ENCODE measurements at places on chromosomes 16 and 17.

GRCh38 chr17:55433029-55433628 is 11.5 kb upstream of the MMD start:
- DNase-seq = peak; percentile 70

- no peak for DNase-seq
Measured at GRCh38 chr16:84007965-84008364, 34.6 kb downstream of the SLC38A8 start.

- no peak for DNase-seq
Measured at GRCh38 chr16:31253642-31254045, 6.1 kb upstream of the ITGAM start.

DNA sequence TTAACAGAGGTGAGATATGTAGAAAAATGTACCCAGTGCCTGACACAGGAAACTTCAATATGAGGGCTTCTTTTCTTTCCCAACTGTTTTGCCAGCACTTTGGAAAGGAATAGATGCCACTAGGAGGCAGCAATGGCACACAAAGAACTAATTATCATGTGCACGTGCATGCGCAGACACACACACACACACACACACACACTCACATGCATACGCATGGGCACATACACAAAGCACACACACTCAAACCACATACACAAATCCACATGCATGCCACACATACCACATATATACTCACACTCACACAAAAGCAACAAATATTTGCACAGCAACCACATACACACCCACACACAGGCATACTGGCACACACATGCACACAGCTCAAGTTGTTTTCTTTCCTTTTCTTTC is 8.8 kb upstream of the CEP112 start:
- DNase-seq = peak; percentile 86

DNA sequence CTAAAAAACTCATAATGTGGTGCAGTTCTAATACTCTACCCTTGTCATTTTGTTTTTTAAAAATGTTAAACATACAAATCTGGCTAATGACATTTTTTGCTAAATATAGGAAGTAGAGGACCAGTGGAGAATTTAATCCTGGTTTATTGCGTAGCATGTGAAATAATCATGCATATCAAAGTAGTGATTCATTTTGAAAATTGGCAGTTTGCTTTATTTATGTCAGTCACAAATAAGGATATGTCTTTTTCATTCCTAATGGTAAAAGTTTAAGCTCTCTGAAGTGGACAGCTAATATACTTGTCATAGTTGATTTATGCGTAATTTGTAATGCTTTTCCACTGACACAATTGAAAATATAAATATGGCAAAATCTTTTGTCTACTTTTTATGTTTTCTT is 224.2 kb downstream of the BCAS3 start:
- DNase-seq = peak; percentile 30

DNA sequence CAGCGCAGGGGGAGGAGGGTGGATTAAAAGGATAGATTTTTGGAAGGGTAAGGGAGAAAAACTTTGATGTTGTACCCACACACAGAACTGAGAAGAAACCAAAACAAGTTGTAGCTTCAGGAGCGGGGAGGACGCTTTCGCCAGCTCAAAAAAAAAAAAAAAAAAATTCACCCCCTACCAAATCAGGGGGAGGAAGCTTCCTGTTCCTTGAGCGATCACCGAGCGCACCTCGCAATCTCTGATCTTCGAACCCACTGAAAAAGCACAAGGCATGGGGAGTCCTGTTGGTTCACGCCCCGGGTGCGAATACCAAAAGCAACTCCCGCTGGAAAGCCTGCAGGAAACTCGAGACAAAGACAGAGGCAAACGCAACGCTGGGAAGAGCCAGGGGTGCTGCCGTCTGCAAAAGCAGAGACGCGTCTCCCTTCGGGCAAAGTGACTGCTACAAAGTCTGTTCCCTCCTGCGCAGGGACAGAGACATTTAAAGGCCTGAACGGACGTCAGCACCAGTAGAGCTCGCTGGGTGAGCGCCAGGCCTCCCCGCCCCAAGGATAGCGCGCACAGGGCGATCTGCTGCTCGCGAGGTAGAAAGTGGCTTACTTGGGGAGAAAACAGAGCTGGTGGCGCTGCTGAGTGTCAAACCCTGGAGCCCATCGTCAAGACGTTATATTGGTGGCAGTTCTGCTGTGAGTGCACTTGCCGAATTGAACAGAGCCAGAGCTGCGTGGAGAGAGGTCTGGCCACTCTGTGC is 190.4 kb downstream of the USP22 start:
- peak; percentile 6 for DNase-seq

DNA sequence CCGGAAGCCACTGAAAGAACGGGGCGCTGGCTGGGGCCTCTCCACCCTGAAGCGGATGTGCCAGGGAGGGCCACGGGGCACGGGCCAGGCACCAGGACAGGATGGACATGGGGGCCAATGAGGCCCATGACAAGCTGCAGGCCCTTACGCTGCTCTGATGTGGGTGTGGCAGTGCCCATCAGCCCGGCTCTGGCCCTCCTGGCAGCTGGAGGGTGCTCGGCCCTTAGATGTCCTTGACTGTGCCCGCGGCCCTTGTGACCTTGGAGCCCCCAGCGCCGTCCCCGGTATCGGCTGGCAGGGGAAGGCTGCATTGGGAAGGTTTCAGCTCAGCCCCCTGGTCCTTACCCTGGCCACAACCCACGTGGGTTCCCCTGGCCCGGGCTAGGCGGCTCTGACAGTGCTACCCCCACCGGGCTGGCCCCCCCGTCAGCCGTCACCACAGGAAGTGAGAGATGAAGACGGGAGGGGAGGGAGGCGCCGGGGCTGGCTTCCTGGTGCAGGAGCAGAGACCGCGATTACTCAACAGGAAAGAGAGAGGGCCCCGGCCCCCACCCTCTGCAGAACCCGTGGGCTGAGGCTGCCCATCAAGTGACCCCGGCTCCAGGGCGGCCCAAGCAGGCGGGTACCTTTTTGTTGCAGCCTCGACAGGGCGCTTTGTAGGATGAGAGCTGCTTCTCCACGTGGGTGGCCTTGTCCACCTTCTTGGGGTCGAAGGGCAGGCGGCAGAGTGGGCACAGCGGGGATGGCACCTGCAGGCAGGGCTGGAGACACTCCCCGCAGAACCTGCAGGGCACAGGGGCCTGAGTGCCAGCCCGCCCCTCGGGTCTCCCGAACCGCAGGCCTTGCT is 5.3 kb downstream of the RNF166 start:
- peak; percentile 89 for DNase-seq

DNA sequence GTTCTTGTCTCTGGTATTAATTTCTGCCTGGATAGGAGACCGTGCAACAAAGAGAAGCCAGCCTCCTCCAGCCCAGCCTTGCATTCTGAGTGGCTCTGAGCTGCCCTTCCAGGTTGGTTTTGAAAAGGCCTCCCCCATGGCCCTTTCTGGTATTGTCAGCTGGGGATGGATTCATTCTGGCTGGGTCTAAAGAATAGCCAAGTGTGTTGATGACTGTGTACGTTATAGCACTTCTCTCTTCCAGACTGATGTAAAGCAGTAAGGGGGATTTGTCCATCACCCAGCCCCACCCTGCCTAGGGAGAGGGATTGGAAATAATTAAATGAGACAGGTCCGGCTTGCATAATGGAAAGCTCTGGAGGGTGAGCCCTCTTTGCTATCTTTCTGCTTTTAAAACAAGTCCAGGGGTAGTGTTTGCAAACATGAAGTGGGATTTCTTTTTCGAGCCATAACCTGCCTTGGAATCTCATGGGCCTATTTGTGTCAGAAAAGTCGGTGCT is 146.4 kb downstream of the MSI2 start:
- no peak for DNase-seq

GRCh38 chr16:11640987-11641817 is 27.1 kb upstream of the SNN start:
- DNase-seq = peak; percentile 71

DNA sequence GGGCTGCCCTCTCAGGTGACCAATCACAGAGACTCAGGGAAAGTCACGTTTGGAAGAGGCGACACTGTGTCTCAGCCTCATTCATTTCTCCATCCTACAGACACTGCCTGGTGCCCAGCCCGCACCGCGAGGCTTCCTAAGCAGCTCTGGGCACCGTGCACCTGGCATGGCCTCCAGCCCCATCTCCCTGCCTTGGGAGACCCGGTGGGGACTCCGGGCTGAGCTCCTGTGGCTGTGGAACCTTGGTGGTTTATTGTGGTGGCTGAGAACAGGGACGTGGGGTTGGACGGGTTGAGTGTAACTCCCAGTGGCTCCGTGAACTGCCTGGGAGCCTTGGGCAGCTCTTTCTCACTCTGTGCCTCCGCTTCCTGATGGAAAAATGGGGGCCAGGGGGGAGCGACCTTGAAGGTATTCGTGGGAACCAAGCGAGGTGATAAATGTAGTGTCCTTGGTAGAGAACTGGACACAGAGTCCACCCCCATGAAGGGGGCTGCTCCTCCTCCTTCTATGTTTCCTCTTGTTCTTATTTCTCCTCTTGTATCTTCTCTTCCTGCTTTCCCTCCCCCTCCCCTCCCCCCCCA is 215.4 kb downstream of the SEC14L1 start:
- DNase-seq = no peak

Measured in amniotic epithelial cell (primary cell).